Stimulated activated CD4-positive, alpha-beta T cell treated with anti-CD3 and anti-CD28 coated beads, Interleukin-2, amount 100 ng/mL, for 4 hours (primary cell): ENCODE measurements at places on chromosomes 6 and 20.

DNA sequence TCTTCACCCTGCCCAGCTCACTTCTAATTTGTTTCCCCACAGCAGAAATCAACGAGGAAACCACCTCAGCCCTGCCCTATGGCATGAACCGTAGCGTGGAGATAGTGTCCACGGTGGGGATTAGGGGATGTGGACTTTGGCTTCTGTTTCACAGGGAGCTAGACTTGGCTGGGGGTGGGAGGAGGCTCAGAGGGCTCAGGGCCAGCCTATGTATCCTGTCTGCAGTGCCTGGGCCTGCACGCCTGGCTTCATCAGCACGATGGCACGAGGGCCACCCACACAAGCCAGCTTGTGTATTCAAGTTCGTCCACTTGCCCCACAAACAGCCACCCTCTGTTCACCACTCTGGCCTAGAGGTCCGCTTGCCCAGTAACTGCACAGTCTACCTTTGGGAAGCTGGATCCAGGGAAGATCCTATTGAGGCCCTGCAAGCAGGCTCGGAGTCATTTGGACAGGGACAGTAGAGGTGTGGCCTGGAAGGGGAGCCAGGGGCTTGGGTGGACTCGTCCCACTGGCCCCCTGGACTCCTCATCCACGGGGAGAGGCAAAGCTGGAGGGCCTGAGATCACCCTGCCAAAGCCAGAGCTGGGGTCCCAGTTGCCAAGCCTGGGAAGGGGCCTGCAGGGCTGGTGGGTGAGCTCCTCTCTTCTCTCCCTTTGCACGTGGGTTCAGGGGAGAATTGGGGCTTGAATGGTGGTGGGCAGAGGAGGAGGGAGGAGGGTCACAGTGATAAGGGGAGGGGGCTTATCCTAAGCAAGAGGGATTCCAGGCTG, 38.0 kb upstream of the FAM83D start:
- no peak for DNase-seq

GRCh38 chr20:24698706-24699206, 229.3 kb downstream of the SYNDIG1 start:
- DNase-seq: no peak

DNA sequence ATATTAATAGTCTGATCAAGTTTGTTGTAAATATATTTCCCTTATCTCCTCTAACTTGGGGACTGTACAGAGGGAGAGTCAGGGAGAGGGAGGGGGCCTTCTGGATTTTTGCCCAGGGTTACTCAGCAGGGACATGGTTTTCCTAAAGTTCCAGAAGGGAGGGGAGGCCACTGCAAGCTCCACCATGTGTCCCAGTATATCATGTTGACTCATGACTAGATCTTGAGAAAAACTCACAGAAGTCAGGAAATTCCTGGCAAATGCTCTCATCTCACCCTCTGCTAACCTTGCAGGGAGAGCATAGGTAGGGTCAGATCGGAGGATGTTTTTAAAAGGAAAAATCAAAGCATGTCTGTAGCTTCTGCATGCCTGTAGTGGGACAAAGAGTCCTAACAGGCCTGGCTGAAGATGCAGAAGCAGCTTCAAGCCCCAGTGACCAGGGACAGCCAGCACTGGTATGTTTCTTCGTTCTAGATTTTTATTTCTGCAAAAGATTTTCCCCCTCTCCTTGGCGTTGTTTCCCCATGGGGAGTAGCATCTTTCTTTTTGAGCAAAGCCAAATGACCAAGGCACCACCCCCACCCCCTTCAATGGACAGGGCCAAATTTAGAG, 272.9 kb upstream of the SUPT3H start:
- DNase-seq: no peak

GRCh38 chr6:34414999-34415858, 10.6 kb downstream of the RPS10 start:
- DNase-seq: no peak

DNA sequence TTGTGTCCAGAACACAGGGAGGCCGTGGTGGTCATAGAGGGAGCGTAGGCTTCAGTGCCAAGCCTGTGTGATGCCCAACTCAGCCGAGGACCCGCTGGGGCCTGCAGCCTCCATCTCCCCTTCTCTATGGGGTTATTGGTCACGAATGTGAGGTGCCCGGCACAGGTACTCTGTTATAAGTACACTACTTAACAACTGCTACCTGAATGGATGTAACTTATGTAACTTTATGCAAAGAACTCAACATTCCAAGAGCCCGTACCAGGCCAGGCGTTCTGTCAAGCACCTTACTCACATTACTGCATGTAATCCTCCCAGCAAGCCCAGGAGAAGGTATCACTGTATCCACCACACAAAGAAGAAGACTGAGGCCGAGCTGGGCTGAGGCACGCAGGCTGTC, 24.5 kb upstream of the TBXT start:
- DNase-seq: no peak

DNA sequence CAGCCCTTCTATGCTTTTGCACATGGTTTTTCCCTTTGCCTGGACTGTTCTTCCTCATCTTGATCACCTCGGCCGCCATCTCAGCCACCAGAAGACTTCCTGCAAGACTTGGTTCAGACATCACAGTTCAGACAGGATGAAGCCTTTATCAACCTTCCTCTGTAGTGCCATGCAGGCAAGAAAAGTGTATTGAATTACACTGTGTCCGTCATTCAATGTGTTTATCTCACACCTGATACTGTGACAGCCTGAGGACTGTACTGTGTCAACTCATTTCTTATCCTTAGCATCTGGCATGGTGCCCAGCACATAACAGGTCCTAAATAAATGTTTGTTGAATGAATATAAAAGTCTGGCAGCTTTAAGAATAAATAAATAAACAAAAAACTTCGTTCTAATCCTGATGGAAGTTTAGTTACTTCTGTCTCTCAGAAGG, 133.3 kb upstream of the MAN1A1 start:
- no peak for DNase-seq

GRCh38 chr6:159945801-159946392, 23.0 kb upstream of the IGF2R start:
- DNase-seq: no peak

- no peak for DNase-seq
Measured at GRCh38 chr6:143900358-143900757, 36.1 kb downstream of the ZC2HC1B start.

- no peak for DNase-seq
Measured at GRCh38 chr6:65997539-65997938, 290.5 kb upstream of the EYS start.

DNA sequence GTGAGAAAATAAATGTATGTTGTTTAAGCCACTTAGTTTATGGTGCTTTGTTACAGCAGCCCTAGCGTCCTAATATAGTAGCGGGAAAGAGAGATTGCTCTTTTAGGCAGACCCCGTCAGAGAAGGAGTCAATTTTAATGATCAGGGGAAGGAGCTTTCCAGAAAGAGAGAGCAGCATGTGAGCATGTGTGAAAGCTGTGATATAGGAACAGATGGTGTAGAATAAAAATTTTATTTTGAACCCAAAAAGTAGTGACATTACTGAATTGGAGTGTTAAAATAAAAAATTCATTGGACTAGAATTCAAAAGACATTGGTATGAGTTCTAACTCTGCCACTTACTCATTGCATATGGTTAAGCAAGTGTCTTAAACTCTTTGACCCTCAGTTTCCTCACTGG, 119.8 kb downstream of the PDE7B start:
- DNase-seq: no peak

DNA sequence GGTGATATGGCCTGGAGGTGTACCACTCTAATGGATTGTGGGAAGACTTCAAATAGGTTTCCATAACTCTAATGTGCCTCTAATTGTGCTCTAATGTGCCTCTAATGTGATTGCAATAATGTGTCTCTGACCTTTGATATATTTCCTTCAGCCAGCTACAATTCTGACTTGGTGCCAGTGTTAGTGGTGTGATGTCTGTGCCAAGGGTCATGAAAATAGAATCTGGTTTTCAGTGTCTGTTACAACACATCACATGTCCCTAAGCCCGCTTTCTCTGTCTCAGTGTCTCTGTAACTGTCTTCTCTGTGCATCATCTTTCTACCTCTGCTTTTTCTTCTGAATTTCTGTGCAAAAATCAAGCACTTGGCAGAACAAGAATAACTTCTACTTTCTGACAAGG, 77.2 kb upstream of the ECI2 start:
- no peak for DNase-seq

GRCh38 chr20:36091561-36092397, 62.8 kb upstream of the EPB41L1 start:
- no peak for DNase-seq

GRCh38 chr20:32855387-32855786, 3.3 kb upstream of the EFCAB8 start:
- no peak for DNase-seq

DNA sequence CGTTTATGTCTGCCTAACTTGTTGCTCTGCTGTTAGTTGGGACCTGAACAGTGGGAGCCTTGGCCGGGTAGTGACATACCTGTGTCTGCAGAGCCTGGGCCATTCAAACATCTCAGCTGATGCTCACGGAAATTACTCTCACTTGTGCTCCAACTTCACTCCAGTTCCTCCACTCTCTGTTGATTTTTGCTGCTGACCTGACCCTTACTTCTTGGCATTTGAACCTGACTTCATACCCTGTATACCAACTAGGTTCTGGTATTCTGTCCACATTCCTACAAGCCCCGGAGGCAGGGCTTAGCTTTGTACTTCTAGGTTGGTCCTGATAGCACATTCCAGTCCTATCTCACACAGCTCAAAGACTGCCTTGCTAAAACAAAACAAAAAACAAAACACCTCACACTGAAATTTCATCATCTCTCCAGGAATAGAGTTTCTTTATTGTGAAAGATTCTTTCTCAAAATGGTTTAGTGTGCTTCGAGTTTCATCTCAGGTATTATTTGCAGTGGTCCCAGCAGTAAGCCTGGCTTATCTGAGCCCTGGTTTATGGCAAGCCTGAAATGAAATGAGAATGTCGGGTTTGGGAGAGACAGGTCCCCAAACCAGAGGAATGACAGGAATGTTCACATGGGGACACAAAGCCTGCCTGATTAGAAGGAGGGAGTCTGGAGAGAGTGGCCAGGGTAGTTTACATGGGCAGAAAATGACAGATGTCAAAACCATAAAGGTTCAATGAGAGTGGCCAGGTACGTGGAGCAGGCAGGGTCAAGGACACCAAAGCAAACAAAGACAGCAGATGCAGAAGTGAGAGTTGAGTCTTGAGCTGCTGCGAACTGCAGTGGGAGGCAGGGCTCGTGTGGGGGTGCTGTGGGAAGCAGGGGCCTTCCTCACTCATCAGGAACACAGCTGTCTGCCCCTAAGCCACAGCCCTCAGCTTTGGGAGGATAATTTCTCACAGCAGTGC, 174.2 kb upstream of the HDAC2 start:
- no peak for DNase-seq

- DNase-seq: no peak
Measured at GRCh38 chr6:118598324-118598723, 50.2 kb downstream of the PLN start.

GRCh38 chr6:106446287-106446885, 85.9 kb downstream of the CRYBG1 start:
- no peak for DNase-seq

GRCh38 chr6:46010771-46011170, 4.9 kb downstream of the CLIC5 start:
- DNase-seq: no peak

DNA sequence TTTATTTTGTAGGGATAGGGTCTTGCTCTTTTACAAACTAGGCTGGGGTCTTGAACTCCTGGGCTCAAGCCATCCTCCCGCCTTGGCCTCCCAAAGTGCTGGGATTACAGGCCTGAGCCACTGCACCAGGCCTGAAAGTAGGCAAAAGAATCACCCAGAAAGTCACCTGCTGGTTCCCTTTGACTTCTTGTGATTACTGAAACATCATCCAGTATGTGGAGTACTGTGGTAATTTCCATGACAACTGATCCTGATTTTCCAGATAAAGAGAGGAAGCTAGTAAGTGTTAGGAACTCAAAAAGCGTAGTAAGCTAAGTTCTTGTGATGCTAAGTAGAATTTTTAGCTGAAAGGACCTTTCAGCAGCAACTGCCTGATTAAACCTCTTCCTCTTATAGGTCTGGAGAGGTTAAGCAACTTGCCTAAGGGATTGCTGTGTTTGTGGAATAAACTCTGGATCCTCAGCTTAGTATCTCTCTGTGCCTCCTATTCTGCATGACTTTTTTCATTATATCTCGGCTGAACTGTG, 16.8 kb downstream of the RALY start:
- no peak for DNase-seq

DNA sequence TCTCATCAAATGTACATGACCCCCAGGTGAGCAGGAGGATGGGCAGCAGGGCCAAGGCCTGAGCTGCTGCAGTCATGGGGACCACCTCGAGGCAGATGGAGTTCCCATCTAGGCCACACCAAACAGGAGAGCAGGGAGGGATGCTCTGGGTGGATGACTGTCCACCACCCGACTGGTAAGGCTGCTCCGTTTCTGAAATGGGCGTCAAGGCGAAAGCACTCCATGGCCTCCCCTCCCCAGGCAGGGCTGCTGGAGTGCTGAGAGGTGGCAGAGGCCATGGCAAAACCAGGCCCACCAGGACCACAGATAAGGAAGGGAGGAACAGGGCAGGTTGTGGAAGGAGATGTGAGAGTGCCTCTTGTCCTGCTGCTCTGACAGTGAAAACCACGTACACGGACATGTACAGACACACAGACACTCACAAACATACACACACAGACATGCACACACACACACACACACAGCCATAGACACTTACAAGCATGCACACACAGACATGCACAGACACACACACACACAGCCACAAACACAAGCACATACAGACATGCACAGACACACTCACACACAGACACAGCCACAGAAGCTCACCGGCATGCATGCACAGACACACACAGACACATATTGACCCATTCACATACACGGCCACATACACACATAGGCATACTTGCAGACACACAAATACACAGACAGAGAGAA, 93.2 kb downstream of the PSMG4 start:
- DNase-seq: no peak

DNA sequence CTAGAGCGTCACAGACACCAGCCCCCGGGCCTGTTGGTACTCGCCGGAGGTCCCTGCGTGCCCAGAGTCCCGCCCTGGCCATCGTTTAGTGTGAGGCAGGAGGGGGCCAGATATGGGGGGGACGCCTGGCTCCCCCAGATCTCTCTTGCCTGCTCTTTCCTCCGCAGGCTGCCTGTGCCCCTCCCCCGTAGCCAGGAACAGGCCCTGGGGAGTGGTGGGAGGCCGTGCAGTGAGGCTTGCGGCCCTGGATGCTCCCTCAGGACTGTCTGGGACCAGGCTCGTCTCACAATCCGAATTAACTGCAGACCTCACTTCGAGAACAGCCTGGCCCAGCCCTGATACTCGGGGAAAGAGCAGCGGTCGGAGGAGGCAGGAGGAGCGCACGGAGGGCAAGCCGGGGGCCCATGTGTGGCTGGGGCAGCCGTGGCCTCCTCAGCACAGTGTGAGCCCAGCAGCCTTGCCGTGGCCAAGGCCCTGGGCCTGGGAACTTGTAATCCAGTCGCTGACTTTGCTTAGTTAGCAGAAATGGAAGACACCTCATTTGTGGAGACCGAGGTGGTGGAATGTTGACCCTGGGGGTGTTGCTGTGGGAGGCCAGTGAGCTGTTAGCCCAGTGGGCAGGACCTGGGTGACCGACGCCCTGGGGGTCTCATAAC, 28.7 kb downstream of the FRMD1 start:
- no peak for DNase-seq

DNA sequence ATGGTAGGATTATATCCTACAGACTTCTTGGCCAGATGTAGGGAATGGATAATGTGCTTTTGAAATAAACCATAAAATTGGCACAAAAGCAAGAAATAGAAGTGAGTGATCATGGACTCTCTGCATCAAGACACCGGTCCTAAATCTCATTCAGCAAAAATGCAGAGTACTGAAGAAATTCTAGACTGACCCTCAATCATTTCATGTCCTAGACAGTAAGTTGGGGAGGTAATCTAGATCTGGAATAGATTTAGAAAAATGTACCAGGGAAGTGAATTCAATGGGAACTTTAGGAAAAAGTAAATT, 69.7 kb upstream of the ADTRP start:
- DNase-seq: no peak

GRCh38 chr6:149867876-149868640, 3.9 kb upstream of the LRP11 start:
- DNase-seq: no peak
